ENCODE measurements at places on chromosomes 4 and X.

DNA sequence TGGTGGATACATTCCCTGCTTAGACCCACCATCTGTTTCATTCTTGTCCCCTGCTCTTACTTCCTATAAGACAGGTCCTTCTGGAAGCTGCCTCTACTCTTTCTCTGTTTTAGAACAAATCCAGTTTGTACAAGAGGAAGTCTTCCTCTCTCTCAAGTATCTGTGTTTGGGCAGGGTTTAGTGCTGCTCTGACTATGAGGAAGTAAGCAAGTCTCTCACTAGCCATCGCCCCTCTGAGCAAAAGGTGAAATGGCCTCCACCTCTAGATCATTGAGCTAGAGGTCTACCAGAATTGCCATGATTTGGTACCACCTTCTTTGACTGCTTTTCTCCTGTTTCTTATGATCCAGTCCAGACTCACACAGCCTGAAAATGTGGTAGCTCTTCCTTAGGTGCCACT, 8.4 kb downstream of the BTK start:
- no peak for DNase-seq

- DNase-seq: peak; percentile 80
Measured at GRCh38 chrX:129957241-129958082, 25.0 kb upstream of the BCORL1 start.

- DNase-seq: no peak
Measured at GRCh38 chrX:114582698-114583395, 1.0 kb upstream of the HTR2C start.

DNA sequence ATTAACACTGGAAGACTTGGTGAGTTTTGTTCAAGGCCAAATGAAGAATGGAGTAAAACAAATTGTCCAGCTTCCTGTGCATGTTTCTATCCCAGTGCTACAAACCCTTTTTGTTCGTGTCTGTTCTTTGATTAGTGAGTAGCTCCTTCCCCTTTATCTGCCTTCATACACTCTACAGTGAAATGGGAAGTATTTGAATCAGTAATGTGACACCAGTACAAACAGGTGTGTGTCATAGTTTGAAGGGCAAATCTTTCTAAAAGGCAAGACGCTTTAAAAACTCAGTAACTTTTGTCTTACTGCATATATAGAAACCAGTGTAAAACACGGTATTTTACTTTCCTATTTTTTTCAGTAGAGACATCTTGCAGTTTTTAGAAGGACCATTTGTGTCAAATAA, 5.9 kb downstream of the ARHGEF38 start:
- DNase-seq: no peak

Measured in NCI-H2227 treated with DMSO at 0.1 percent for 48 hours (cell line).